Activated T-helper 1 cell treated with Interleukin-2 at 50 U/mL for 16 hours (primary cell): ENCODE measurements at places on chromosomes 5 and 9.

DNA sequence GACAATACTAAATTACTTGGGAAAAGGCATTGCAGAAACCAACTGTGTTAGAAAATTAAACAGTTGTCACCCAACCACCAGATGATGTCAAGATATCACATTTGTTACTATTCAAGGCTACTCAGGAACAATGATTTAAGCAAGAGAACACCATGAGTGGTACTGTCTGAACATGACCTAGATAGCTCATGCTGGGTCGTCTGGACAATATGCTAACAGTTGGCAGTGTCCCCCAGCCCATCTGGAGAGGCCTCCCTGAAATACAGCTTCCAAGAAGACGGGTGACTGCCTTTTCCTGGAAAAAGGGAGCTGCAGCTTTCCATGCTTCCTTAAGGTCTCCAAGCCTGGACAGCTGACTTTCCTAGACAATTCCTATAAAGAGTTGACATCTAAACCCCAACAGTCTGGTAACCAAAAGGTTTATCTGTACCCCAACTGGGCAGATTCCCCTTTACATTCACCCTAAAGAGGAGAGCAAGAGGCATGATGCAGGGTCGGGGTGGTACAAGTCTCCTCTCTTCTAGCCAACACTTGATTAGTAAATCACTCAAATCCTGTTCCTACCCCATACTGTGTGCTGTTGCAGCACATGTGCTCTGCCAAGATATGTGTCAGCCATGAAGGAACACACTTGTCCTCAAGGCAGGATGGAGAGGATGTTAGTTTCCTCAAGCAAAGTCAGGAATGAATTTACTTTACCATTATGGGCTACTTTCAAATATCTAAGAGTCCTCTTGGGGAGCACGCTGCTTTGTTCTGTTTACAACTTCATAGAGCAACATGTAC lies 433.0 kb downstream of the PDE4D start:
- no peak for DNase-seq

GRCh38 chr9:136578626-136578914 lies 32.7 kb upstream of the NOTCH1 start:
- no peak for DNase-seq

DNA sequence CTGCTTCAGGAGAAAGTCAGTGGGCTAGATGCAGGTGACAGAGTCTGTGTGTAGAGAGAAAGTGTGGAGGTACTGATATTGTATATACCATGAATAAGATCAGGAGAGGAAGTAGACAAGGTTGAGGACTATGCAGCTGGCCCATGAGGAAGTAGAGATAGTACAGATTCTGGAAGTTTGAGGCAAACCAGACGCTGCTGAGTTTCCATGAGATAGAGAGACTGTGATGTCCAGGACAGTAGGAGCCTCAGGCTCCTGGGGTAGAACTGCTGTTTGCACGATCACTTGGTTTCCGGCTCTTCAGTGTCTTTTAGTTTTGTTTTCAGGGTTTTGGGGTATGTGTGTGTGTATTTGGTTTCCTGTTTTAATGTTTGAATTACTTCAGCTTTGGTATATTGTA lies 13.6 kb downstream of the OTULINL start:
- no peak for DNase-seq

DNA sequence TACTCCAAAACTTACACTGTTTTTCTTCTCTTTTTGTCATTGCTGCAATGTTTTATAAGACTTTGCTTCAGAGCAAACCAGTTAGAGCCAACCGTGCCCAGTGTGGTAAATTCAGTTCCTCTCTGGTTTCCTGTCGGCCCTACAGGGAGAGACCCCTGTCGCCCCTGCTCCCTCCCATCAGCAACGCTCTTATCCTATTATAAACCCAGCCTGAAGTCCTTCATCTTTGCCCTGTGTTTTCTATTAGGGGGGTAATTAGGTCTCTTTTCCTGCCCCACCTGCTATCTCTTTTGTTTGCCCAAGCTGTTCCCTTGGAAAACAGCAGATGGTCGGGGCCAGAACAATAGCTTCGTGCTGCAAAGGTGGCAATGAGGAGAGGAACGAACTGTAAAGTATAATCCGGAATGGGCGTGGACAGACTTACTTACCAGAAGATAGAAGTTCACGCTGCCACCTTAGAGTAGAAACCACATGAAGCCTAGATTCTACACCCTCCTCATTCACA lies 21.4 kb upstream of the OTULINL start:
- DNase-seq = no peak

DNA sequence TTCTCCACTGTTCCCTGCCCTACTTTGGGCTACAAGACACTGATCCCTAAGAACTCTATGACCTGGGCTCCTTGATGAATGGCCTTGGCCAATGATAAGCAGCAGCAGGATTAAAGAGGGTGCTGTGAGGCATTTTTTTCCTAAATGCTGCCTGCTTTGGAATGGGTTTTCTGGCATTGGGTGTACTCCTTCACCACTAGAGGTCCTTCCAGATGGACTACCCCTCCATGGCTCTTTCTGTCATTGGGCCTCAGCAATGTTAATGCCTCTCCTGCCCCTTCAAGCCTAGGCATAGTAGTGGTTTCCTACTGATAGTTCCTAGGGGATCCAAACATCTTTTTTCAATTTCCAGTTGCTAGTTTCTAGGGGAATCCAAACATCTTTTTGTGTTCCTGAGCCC lies 319.3 kb upstream of the RPS23 start:
- no peak for DNase-seq

DNA sequence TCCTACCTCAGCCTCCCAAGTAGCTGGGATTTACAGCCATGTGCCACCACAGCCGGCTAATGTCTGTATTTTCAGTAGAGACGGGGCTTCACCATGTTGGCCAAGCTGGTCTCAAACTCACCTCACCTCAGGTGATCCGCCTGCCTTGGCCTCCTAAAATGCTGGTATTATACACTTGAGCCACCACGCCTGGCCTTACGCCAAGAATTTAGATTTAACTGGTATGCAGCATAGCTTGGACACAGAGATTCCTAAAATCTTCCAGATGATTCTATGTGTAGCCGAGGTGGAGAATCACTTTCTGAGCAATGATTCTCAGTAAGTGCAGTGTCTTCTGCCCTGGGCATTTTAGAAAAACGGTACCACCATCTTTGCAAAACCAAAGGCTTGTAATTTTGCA lies 74.1 kb downstream of the HABP4 start:
- DNase-seq = no peak

- DNase-seq = no peak
These were observed 289.7 kb upstream of the DAP start for GRCh38 chr5:11050596-11051304.

DNA sequence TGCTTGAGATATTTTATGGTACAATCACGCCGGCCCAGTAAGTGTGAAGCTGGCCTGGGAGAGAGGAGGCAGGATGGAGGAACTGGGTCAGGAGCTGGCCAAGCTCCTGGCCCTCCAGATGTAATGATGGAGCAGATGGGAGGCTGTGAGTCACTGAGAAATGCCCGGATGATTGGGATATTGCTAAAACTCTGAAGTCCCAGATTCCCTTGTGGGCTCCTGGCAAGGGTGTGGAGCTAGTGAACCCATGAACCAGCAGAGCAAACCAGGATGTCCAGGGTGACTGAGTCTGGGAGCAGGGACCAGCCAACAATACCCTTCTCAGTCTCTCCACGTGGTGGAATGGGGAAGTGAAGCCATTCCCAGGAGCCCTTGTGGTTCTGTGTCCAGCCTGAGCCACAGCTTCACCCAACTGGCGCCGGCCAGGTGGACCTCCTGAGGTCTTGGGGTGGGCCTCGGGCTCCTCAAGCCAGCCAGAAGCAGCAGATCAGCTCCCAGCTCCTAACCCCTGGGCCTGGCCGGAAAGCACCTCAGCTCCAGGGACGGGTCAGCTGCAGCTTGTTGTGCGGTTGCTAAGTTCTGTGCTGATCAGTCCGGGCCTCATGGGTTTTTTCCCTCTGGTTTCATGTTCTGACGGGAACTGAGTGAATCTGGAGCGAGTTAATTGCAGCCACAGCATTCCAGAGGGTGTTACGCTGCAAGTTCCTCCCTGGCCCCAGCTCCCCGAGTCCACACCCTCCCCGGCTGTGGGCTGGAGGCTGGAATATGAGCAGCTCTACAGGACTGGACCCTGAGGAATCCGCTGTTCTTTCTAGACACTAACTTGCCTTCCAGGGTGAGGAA lies 37.6 kb downstream of the DUSP1 start:
- no peak for DNase-seq

- DNase-seq = no peak
These were observed 524.3 kb downstream of the PSAT1 start for GRCh38 chr9:78821126-78821822.

GRCh38 chr9:130208600-130209347 lies 36.6 kb downstream of the NCS1 start:
- DNase-seq = no peak

GRCh38 chr5:60332244-60333004 lies 367.5 kb downstream of the DEPDC1B start:
- DNase-seq = no peak

- DNase-seq = no peak
These were observed 13.0 kb downstream of the NREP start for GRCh38 chr5:111743988-111744387.

GRCh38 chr5:66151491-66151890 lies 7.4 kb downstream of the SREK1 start:
- no peak for DNase-seq

GRCh38 chr5:80964919-80965318 lies 4.8 kb downstream of the RASGRF2 start:
- DNase-seq = no peak

GRCh38 chr9:126144196-126144595 lies 182.4 kb upstream of the MVB12B start:
- no peak for DNase-seq

DNA sequence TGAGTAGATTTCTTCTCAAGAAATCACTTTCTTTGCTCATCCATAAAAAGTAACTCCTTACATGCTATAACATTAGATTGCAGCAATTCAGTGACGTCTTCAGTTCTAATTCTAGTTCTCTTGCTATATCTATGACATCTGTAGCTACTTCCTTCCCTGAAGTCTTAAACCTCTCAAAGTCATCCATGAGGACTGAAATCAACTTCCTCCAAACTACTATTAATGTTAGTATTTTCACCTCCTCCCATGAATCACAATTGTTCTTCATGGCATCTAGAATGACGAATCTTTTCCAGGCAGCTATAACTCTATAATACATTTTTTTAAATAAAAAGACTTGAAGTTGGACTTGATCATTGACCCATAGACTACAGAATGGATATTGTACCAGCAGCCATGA lies 46.2 kb upstream of the PRRC1 start:
- no peak for DNase-seq

- DNase-seq = no peak
These were observed 264.5 kb upstream of the ELAVL2 start for GRCh38 chr9:24090566-24090965.

- DNase-seq = no peak
These were observed 395 bp downstream of the TLN1 start for GRCh38 chr9:35731415-35732184.

DNA sequence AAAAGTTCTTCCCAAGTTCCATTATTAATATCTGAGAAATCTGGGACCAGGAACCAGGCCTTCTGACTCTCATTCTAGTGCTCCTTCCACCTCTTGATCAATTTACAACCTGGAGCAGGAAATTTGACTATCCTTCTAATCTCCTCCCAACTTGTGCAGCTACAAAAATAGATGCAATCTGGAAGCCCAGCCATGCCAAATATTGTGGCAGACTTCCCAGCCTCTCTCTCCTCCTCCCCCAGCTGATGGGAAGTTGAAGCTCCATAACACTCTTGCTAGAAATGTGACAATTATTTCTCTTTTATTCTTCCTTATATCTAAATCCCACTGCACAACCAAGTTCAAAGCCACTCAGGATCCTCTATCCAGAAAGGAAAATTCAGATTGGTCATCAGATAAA lies 252.1 kb downstream of the SEC61B start:
- DNase-seq = no peak

DNA sequence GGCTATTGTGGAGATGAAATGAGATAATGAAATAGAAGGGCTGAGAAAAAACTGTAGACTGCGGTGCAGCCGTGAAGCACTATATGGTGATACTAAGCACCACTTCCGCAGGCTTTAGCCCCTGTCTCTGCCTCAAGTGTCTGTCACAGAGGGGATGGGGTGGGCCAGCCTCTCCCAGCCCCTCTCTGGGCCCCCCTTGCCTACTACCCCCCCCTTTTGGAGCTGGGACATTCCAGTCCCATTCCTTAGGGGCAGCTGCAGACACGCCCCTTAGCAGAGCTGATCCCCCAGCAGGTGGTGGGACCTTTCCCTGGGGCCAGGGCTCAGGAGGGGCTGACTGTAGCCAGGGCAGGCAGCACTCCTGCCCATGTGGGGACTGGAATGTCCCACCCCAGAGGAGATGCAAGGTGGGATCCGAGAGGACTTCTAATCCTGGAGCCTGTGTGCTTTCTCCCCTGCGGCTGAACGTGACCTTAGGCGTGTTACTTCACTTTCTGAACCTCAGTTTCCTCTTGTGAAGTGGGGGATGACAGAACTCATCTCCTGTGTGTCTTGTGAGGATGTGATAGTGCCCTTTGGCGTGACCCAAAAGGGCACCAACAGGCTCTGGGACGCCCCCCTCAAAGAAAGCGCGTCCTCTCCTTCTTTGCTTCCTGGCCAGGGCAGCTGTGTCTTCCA lies 1.9 kb downstream of the N4BP3 start:
- no peak for DNase-seq

DNA sequence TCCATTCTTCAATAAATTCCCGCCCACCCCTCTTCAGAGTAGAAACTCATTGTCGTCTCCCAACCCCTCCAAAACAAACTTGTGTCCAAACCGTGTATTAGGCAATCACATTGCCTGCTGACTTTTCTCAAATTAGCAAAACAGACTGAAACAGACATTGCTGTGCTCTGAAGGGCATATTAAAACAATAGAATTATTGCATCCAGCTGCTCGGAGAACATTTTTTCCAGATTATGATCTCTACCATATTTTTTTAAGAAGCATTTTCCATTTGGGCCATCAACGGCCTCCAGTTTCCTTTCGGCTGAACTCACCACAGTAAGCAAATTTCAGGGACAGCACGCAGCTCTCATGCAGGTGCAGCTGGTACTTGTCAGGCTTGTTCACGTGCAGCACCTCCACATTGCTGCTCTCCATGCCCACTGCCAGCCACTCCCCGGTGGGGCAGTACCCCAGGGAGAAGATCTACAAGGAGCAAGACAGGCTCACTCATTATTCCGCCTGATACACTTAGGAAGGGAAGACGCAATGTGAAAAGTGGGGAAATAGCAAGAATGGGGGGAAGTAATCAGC lies 104.1 kb downstream of the TLE1 start:
- no peak for DNase-seq

GRCh38 chr5:145237843-145238242 lies 597.3 kb downstream of the PRELID2 start:
- DNase-seq = no peak

DNA sequence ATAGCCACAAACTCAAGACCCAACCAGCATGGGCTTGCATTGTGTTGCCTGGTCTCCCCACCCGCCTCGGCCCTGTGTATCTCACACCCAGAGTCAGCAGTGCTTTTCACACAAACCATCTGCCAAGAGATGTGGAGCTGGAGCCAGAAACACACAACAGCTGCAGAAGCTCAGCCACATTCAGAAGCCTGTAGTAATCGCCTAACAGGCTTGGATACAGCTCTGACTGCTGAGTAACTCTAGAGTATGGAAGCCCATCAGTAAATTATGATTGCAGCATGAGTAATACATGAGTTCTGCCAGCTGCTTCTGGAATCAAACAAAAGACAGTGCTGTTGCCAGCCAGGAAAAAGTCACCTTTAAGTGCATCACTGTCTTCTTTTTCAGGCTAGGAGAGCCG lies 16.0 kb downstream of the TEK start:
- DNase-seq = no peak

- no peak for DNase-seq
These were observed 283.0 kb upstream of the PCSK5 start for GRCh38 chr9:75607521-75607920.
